ENCODE measurements at places on chromosomes 3 and 15.

- DNase-seq: no peak
Measured at GRCh38 chr3:99633887-99634558, 4.4 kb upstream of the COL8A1 start.

DNA sequence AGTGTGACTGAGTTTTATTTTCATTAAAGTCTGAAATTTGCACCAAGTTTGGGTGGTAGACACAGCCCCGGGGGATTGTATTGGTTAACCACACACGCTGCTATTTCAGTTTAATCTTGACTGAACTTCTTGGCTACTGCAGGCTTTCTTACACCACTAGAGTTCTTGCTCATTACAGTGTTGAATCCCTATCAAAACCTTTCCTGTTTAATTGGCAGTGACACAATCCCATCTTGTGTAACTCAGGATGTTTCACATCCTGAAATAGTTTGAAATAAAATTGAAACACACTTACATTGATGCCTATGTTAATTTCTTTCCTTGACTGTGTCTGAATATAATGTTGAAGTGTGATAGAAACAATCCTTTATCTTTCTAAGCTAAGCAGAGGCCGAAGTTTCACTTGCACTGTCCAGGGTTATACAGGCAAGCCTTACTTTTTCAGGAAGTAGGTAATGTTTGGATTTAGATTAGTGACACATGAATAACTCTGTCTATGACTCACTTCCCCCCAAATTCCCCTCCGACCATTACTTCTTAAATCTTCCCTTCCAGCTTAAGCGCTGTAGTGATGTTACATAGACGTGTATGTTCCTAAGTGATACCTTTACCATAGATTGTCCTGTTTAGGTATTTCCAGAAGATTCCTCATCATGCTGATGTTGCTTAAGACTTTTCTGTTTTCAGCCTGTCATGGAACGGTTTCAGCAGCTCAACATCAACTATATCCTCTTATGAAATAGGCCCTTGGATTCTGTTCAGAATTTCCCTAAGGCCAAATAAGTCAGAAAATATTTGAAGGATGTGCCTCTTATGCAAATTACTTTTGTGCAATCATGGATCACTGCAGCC lies 16.8 kb downstream of the ATG7 start:
- DNase-seq: no peak

DNA sequence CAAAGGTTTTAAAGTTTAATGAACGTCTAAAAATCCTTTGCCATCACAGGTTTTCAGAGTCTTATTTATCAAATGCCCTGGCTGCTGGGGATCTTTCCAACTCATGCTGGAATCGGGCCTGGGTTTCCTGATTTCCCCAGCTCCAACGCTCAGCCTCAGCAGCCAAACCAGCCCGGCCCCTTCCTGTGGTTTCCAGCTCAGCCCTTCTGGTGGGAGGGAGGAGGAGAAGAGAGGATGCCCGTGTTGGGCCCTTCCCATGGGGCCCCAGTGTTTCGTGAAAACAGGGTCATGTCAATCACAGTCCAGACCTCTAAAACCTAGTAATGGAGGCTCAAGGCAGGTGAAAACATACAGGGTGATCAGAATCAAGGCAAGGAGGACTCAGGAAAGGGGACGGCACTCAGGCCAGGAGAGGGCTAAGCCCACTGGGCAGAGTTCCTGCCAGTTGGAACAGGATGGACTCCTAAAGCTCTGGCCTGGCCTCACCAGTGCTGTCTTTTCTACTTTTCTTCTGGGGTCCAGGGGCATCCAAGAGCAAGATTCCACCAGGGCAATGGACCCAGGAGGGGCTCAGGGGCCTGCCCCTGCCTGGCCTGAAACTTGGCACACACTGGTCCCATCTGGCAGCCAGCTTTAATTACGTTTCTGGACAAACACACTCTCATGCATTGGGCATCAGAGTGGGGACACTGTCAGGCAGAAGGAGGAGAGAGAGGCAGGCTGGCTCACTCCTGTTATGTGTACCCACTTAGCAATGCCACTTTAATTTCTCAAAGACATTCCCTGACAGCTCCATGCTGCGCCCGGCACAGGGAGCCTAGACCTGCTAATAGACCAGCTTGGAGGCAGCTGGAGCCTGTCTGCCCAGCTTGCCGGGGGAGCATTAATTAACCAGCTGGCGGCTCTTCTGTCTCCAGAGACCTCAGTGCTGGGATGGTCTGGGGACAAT lies 194.6 kb downstream of the FAM43A start:
- no peak for DNase-seq

DNA sequence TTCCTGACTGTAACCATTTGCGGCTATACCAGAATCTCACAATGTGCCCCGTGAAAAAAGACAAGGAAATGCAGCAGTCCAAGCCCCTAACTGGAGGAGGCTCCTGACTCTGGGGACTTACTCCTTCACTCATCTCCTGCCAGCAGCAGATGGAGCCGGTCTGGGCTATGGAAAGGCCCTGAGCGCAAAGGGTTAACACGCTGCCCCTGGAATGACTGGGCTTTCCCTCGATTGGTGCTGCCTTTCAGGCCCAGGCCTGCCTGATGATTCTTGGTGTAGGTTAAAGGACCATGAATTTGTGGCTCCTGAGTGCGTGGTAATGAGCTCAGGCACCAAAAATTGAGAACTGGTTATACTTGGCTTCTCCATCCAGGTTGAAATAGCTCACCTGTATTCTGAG lies 42.3 kb upstream of the GALNT15 start:
- DNase-seq: no peak
